ENCODE measurements at places on chromosomes 5 and 9.

- no peak for DNase-seq
Observed at GRCh38 chr5:1515311-1515920, 8.3 kb downstream of the LPCAT1 start.

- DNase-seq: no peak
Observed at GRCh38 chr5:57768745-57769144, 286.1 kb upstream of the ACTBL2 start.

DNA sequence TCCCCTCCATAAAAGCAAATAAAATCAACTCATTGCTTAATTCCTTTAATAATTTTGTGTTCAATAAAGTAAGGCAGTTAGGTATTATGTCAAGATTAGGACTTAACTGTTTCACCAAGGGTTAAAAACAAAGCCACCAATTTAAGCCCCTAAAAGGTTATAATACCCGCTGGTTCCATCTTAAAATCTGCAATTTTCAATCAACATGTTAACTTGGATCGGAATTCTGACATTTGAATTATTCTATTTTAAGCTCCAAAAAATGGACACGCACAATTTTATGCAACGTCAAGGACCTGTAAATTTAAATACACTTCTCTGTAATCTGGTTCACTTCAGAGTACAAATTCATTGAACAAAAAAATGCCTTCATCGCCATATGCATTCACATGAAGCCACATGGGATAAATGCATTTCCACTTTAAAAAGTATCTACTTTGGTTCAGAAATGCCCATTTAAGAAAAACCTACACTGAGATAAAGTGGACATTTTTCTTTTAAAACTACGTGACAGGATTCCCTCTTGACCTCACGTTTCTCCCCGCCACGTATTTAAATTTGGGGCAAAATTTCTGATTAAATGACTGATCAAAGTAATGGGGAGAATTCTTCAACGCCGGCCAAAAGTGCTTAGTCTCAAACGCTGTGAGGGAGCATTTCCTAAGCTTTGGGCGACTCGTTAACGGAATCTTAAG is 721 bp downstream of the GIN1 start:
- no peak for DNase-seq

- no peak for DNase-seq
Observed at GRCh38 chr5:169869066-169869465, 111.2 kb downstream of the INSYN2B start.

- no peak for DNase-seq
Observed at GRCh38 chr9:93813221-93814076, 141.7 kb downstream of the BARX1 start.

DNA sequence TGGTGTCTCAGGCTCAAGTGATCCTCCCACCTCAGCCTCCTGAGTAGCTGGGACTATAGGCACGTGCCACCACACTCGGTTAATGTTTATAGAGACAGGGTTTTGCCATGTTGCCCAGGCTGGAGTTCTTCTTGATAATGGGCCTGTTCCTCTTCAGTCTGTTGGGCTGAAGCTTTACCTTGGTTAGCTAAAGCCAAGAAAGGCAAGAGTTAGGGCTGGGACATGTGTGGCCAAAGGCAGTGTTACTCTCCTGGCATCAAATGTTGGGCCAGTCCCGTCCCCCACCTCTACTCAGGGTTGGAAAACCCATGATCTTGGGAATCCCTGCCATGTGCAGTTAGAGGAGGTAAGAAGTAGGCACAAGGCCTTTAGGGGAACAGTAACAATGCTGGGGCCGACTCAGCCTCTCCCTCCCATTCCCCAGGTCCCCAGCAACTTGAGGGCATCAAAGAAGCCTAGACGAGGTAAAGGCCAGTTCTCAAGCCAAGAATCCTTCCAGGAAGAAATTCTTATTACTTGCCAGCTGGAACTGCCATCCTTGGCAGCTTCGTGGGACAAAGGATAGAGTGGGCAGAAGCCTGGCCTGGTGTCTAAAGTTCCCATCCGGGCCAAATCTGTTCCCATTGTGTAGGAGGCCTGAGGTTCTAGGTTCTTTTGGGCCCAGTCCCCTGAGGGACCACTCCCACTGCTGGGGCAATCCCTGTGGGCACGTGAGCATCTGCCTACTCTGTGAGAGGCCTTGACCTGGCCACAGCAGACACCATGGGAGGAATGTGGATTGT is 4.5 kb downstream of the EGR1 start:
- DNase-seq: no peak

GRCh38 chr5:56873056-56873455 is 36.3 kb upstream of the SETD9 start:
- DNase-seq: no peak

- DNase-seq: peak; percentile 32
Observed at GRCh38 chr9:92706218-92706940, 36.4 kb upstream of the IPPK start.

DNA sequence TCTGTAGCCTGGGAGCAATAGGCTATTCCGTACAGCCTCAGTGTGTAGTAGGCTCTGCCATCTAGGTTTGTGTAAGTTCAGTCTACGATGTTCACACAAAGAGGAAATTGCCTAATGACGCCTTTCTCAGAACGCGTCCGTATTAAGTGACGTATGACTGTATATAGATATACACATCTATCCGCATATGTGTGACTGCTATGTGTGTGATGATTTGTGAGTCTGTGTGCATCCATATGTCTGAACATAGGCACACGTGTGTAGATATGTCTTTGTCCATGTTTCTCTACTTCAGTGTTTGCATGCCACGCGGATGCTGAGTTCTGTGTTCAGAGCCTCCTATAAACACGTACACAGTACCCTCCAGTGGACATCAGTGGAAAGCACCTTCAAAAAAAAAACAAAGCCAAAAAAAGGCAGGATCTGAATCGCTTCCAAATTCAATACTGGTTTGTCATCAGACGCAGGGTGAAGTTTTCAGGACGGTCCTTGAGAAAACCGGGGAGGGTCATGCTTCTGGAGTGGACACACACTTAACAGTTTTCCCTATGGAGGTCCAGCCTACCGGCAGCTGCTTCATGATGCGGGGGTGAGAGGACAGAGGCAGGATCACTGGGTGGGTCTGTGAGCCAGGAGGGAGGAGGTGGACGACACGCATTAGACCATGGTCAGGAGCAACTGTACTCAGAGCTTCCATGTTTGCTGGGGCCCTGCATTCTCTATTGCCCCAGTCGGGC is 29.5 kb upstream of the ALDH1B1 start:
- no peak for DNase-seq

DNA sequence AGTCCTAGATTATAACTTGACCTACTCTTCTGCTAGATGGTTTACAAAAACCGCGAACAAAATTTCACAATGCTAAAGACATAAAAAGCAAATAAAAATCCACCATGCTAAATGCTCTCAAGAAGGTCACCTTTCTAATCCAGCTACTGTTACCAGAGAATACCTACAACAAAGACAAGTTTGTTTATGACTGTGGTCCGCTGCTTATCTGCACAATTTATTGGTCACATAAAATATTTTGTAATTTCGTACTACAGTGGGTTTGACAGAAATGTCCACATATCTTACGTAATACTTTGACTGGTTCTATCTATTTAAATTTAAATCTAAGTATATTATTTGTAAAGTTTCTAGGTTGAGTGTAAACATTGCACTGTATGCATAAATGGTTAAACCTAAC is 257.6 kb upstream of the ZNF608 start:
- DNase-seq: no peak

DNA sequence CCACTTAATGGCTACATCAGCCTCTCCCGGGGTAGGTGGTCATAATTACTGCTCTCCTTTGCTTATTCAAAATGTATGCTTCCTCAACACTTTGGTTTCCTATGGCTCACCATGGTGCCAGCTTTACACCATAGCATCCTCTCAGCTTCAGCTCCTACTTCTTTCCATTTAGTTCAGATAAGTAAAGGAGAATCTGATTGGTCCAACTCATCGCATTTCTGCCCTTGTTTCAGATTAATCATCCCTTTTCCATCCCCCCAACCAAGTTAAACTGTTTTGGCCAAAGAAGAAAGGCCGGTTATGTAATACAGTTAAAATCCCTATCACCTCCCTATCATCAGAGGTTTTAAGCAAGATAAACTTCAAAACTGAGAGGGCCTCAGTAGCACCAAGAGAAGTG is 130.5 kb downstream of the CETN3 start:
- DNase-seq: no peak

GRCh38 chr9:99259231-99259918 is 37.3 kb downstream of the SEC61B start:
- peak; percentile 43 for DNase-seq

- no peak for DNase-seq
Observed at GRCh38 chr5:55569513-55569865, 34.7 kb upstream of the PLPP1 start.

- no peak for DNase-seq
Observed at GRCh38 chr5:82594097-82594496, 315.9 kb upstream of the RPS23 start.

GRCh38 chr9:135079018-135079417 is 8.4 kb upstream of the OLFM1 start:
- no peak for DNase-seq

DNA sequence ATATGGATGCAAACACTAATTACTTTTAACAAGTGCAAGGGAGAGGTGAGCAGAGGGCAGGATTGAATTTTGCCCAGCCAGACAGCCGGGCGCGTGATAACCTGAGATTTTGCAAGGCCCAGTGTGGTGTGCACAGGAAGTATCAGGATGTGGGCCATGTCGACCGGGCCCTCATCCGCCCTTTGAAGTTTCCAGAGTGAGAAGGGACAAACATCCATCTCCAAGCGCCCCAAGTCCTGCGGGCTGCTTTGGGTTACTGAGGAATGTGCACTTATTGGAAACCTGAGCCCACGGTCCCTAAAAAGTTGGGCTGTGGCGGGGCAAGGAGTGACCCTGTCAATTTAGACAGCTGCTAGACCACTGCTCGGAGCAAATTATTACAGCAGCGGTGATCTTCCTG is 272.2 kb upstream of the IRX2 start:
- no peak for DNase-seq

- no peak for DNase-seq
Observed at GRCh38 chr9:794386-794785, 47.1 kb upstream of the DMRT1 start.

- DNase-seq: no peak
Observed at GRCh38 chr5:142357469-142358090, 32.8 kb upstream of the SPRY4 start.

Data from activated T-helper 1 cell treated with anti-CD3 and anti-CD28 coated beads, Interleukin-12 subunit alpha, Interleukin-12 subunit beta, Interleukin-2, Interleukin-4 antibody, amounts not matched to agents 30 ng/mL and 10 ng/mL and 1 ng/mL, durations not matched to agents 14 hours and 24 hours and 36 hours (primary cell).